ENCODE measurements at places on chromosomes 7 and 10.

GRCh38 chr7:30710669-30711068, 28.4 kb upstream of the CRHR2 start:
- no peaks in the 10 kb centered on the region for H3K36me3 ChIP-seq
- DNase-seq: no peak
- H3K27me3 ChIP-seq: no peaks in the 10 kb centered on the region
- no peaks in the 10 kb centered on the region for H3K4me1 ChIP-seq
- H3K4me3 ChIP-seq: no peak overlapping the region
- no peak overlapping the region for H3K27ac ChIP-seq

GRCh38 chr7:28939844-28940544, 18.1 kb downstream of the TRIL start:
- no peak overlapping the region for H3K4me3 ChIP-seq
- H3K4me1 ChIP-seq: no peaks in the 10 kb centered on the region
- H3K36me3 ChIP-seq: no peaks in the 10 kb centered on the region
- H3K27ac ChIP-seq: no peak overlapping the region

DNA sequence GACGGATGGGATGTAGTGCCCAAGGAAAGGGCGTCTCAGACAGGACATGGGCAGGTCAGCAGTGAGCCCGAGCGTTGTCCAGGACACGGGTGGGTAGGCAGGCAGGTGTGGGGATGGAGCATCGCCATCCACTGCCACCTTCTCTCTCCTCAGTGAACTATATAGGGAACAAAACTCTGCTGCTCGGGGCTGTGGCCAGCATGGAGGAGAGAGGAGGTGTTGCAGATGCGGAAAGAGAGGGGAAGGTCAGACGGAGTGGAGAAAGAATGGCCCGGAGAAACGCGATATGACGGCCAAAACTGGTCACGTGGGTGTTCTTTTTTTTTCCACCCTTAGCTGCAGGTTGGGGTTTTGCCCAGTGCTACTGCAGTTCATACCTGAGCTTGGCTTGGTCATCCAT, 71.2 kb downstream of the GRID1 start:
- no peak overlapping the region for H3K27ac ChIP-seq
- no peaks in the 10 kb centered on the region for H3K27me3 ChIP-seq
- H3K36me3 ChIP-seq: no peaks in the 10 kb centered on the region
- no peaks in the 10 kb centered on the region for H3K4me1 ChIP-seq
- DNase-seq: no peak
- no peak overlapping the region for H3K4me3 ChIP-seq

- H3K27ac ChIP-seq: no peak overlapping the region
- DNase-seq: no peak
- H3K36me3 ChIP-seq: no peaks in the 10 kb centered on the region
Measured at GRCh38 chr10:125027871-125028869, 86.2 kb downstream of the ZRANB1 start.

- H3K27ac ChIP-seq: no peak overlapping the region
- peaks cover 4% of the 10 kb centered on the region for H3K27me3 ChIP-seq
- DNase-seq: no peak
Measured at GRCh38 chr10:58189269-58189668, 78.4 kb downstream of the IPMK start.

GRCh38 chr10:131819241-131820072, 81.4 kb upstream of the PPP2R2D start:
- H3K36me3 ChIP-seq: no peaks in the 10 kb centered on the region
- no peak overlapping the region for H3K4me3 ChIP-seq
- no peak overlapping the region for H3K27ac ChIP-seq

DNA sequence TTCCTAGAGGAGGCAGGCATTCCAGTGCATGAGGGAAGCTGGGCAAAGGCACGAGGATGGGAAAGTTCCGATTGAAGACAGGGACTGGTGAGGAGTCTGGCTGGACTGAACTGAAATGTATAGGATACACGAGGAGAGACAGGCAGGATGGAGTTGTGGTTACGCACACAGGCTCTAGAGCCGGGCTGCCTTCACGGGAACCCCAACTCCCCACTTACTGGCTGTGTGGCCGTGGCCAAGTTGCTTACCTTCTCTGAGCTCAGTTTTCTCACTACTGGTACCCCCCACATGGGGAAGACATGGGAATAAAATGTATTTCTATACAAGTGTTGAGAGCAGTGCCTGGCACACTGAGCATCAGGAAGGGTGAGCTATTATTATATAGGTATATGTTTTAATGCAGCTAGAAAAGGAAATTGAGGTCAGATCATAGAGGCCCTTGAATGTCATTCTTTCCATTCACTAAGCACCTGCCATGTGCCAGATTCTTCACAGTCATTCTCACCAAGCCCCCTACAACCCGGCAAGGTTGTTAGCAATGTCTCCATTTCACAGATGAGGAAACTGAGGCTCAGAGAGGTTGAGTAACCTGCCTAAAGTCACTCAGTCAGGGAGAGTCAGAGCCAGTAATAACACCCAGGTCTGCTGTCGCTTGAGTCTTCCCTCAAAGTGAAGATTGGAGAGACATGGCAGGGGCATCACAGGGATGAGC, 9.7 kb downstream of the CHST3 start:
- no peak for DNase-seq
- H3K27me3 ChIP-seq: peaks cover 2% of the 10 kb centered on the region
- H3K4me3 ChIP-seq: no peak overlapping the region

DNA sequence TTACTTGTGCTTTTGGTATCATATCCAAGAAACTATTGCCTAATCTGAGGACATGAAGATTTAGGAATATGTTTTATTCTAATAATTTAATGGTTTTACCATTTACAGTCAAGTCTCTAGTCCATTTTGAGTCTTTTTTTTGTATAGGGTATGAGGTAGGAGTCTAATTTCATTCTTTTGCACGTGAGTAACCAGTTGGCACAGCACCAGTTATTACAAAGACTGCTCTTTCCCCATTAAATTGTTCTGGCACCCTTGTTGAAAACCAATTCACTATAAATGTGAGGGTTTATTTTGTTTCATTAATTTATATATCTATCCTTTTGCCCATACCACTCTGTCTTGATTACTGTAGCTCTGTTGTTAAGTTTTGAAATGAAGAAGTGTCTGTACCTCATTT, 381.6 kb downstream of the SUGCT start:
- no peak overlapping the region for H3K4me3 ChIP-seq
- H3K27me3 ChIP-seq: no peaks in the 10 kb centered on the region
- H3K4me1 ChIP-seq: no peaks in the 10 kb centered on the region
- H3K27ac ChIP-seq: no peak overlapping the region

- no peak overlapping the region for H3K4me3 ChIP-seq
- no peak for DNase-seq
- peaks cover 21% of the 10 kb centered on the region for H3K27me3 ChIP-seq
Measured at GRCh38 chr7:128906766-128907559, 3.5 kb downstream of the KCP start.

DNA sequence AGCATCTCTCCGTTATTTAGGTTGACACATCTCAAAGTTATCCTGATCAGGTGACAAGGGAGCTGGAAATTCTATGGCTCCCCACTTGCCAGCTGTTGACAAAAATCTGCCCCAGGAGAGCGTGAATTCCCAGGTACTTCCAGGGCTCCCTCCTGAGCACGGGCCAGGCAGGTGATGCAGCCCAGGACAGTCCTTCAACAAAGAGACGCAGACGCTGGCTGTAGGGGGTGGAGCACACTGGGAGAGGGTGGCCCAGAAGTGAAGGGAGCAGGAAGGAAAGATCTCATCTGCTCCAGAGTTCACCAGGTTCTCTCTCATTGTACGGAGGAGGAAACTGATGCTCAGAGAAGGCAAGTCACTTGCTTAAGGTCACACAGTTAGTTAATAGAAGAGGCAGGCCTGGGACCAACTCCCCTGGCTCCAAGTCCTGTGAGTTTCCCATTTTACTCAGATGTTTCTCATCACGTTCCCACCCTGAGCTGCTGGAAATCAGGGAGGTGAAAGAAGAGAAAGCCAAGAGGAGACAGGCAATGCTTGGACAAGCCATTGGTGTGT, 41.0 kb upstream of the CHST3 start:
- no peaks in the 10 kb centered on the region for H3K36me3 ChIP-seq
- no peak overlapping the region for H3K27ac ChIP-seq
- no peaks in the 10 kb centered on the region for H3K27me3 ChIP-seq
- H3K4me1 ChIP-seq: no peaks in the 10 kb centered on the region
- DNase-seq: no peak

GRCh38 chr7:48170506-48170905, 752 bp upstream of the ABCA13 start:
- H3K36me3 ChIP-seq: no peaks in the 10 kb centered on the region
- H3K4me1 ChIP-seq: no peaks in the 10 kb centered on the region
- peaks cover 7% of the 10 kb centered on the region for H3K27me3 ChIP-seq

DNA sequence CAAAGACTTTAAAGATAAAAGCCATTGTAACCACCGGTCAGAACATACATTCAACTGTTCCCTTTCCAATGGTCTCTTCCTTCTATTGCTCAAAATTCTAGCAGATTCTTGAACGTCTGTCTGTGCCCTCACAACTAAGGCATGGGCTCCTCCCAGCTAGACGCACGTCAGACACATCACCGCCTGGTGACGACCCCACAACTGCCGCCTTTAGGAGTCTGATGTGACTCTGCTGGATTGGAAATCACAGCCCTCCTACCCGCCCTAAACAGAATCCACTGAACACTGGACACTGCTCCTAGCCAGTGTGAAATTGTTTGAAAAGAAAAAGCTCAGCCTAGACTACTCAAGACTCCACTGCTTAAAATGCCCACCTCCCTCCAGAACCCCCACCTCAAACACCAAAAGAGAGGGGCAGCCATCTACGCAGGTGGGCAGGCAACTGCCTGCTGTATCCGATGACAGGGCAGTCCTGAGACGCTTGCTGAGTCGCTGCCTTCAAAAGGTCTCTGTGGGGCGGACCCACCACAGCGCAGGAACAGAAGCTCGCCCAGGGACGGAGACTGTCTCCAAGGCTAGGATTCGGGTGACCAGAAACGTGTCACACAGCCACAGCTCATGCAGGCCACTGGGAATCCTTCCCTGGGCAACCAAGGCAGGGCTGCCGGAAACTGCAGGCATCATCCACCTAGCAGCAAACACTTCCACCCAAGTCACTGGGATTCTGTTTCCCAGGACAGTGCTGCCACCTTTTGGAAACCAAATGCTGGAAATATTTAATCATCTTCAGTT, 34.7 kb downstream of the GSDME start:
- no peaks in the 10 kb centered on the region for H3K4me1 ChIP-seq
- no peak overlapping the region for H3K4me3 ChIP-seq
- H3K27me3 ChIP-seq: no peaks in the 10 kb centered on the region
- no peak for DNase-seq
- no peak overlapping the region for H3K27ac ChIP-seq

DNA sequence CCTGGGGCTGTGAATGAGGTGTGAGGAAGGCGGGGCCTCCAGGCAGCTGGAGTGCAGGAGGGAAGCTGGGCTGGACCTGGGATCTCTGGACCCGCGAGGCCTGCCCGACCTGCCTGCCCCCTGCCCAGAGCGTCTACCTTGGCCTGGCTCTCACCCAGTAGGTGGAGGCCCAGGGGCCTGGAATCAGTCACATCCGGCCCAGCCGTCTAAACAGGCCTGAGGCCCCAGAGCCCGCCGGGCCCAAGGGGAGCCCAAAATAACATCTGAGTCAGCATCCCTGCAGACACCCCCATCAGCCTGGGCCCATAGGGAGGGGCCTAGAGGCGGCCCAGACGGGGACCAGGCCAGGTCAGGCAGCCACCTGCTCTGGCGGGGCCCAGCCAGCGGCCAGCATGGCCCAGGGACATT, 15.1 kb upstream of the ELN start:
- no peak overlapping the region for H3K4me3 ChIP-seq
- H3K4me1 ChIP-seq: no peaks in the 10 kb centered on the region
- H3K27ac ChIP-seq: no peak overlapping the region
- H3K27me3 ChIP-seq: no peaks in the 10 kb centered on the region
- DNase-seq: no peak
- H3K36me3 ChIP-seq: no peaks in the 10 kb centered on the region

GRCh38 chr10:8404721-8405120, 350.2 kb downstream of the GATA3 start:
- H3K4me3 ChIP-seq: peak overlapping the region; percentile 14
- H3K27ac ChIP-seq: peak overlapping the region; percentile 83
- H3K36me3 ChIP-seq: no peaks in the 10 kb centered on the region

GRCh38 chr10:109957092-109957797, 33.9 kb upstream of the XPNPEP1 start:
- H3K4me3 ChIP-seq: no peak overlapping the region
- H3K4me1 ChIP-seq: peaks cover 3% of the 10 kb centered on the region
- DNase-seq: no peak
- no peaks in the 10 kb centered on the region for H3K27me3 ChIP-seq
- no peaks in the 10 kb centered on the region for H3K36me3 ChIP-seq

DNA sequence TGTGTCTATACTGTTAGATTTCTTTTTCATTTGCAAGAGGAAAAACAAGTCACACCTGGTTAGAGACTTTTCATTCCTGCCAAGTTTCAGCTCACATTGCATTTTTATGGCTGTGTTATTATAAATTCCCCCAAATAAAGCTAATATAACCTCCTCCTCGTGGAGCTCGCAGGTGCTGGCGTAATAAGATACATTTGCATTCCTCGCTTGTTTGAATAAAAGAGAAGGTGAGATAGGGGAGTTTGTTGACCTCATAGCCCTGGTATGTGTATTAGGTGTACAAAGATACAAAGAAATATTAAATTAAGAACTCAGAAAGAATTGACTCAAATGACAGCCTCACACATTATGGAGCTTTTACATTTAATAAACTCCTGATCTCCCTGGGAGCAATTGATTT, 257.7 kb upstream of the SP8 start:
- H3K27ac ChIP-seq: no peak overlapping the region
- no peaks in the 10 kb centered on the region for H3K36me3 ChIP-seq
- no peak for DNase-seq
- H3K4me1 ChIP-seq: no peaks in the 10 kb centered on the region

DNA sequence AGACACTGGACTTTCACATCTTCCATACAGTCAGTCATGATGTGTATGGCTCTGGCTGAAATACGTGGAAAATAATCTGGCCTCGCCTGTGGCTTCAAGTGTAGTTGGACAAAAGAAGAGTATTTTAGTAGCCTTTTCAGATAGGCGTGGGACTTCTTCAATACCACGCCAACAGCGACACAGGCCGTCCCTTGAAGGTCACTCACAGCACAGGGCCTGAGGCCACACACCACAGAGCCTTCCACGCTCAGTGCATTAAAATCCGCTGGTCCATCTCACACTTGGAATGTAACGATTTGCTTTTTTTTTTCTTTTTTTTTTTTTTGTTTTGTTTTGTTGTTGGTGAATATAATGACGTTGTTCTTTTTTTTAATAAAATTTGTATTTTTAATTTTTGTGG, 51.8 kb upstream of the SUN1 start:
- no peak overlapping the region for H3K27ac ChIP-seq
- no peak for DNase-seq
- no peak overlapping the region for H3K4me3 ChIP-seq
- H3K4me1 ChIP-seq: no peaks in the 10 kb centered on the region
- no peaks in the 10 kb centered on the region for H3K27me3 ChIP-seq
